ENCODE measurements at places on chromosomes 16 and 17. TPM values are rescaled to one million over a fixed set of nuclear protein-coding genes. Genes with fewer than 3 reads are reported as not detected.

DNA sequence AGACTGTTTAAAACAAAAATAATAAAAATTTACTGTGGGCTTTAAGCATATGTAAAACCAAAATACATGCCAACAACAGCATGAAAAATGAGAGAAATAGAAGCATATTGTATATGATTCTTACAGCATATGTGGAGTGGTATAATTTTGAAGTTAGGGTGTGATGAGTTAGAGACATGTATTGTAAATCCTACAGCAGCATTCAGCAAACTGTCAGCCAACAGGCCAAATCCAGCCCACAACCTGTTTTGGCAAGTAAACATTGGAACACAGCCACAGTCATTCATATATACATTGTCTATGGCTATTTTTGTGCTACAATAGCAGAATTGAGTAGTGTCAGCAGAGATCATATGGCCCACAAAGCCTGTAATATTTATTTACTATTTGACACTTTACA is 42.3 kb downstream of the ZNF18 start:
- DNase-seq, result no peak

DNA sequence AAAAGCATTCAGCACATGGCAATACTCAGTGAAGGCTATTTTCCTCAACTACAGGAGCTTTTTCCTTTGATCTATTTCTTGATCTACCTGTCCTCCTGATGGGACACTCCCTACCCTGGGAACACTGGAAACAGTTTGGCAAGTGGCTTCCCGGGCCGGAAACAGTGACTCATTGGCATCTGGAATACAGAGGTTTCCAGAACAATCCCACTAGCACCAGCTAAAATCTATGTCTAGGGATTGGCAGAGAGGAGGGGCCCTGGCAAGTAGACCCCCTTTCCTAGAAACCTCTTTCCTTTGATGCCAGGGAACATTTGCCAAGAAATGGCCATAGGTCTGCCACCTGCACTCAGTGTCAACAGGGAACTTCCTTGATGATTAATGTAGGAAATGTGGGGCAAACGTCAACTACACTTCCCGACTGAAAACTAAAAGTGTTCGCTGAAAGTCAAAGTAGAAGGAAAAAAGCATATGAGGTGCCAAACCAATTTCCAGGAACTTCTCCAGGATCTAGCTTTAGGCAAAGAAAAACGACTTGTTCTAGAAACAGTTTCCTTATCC is 30.4 kb upstream of the FBXW10B start:
- peak; percentile 47 for DNase-seq

- peak; percentile 9 for DNase-seq
Measured at GRCh38 chr17:67922503-67922902, 73.8 kb downstream of the C17orf58 start.

- peak; percentile 57 for DNase-seq
Measured at GRCh38 chr16:3536271-3536731, 35.5 kb downstream of the CLUAP1 start.

Gene SLC6A2
- total RNA-seq, result not detected

Gene NPIPB5
- total RNA-seq, result 180 TPM

DNA sequence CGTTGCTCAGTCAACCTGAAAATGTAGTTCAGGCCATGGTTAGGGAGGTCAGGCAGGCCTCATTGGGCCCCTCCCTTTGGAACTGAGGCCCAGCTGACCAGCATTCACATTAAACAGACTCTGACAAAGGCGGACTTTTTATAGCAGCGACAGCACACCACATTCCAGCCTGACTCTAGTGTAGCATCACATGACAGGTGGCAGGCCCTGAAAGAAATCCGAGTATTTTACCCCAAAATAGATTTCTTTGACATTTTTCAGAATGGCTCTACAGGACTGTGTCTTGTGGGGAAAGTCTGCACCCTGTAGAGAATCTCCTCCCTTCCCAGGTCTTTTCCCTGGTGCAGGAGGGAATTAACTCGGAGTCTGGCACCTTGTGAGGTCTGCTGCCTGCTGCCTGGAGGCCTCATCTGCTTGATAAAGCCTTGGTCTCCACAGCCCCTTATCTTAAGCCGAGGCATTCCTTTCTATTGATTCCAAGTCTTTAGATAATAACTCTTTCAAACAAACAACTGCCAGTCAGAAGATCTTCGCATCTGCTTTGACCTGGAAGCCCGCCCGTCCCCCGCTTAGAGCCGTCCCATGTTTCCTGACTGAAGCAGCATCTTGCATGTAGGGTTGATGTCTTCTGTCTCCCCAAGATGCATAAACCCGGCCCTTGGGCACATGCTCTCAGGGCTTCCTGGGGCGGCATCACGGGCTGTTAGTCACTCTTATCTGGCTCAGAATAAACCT is 44.0 kb upstream of the CAPN15 start:
- DNase-seq, result peak; percentile 22

- DNase-seq, result no peak
Measured at GRCh38 chr16:81861915-81862314, 82.8 kb downstream of the PLCG2 start.

- no peak for DNase-seq
Measured at GRCh38 chr16:82504836-82505235, 121.9 kb upstream of the CDH13 start.
